HepG2 (cell line): ENCODE measurements at places on chromosomes 2 and 18. TPM values are rescaled to one million over a fixed set of nuclear protein-coding genes. Genes with fewer than 3 reads are reported as not detected.

GRCh38 chr2:49271060-49271606 lies 116.8 kb upstream of the FSHR start:
- H3K36me3 ChIP-seq: no peaks in the 10 kb centered on the region
- peak; percentile 6 for DNase-seq
- no peaks in the 10 kb centered on the region for H3K4me1 ChIP-seq
- no peaks in the 10 kb centered on the region for H3K27me3 ChIP-seq
- no peak overlapping the region for H3K27ac ChIP-seq

- H3K4me1 ChIP-seq: peaks cover 36% of the 10 kb centered on the region
- H3K36me3 ChIP-seq: no peaks in the 10 kb centered on the region
- H3K27ac ChIP-seq: no peak overlapping the region
- no peak for DNase-seq
- no peak overlapping the region for H3K4me3 ChIP-seq
Observed at GRCh38 chr2:9707611-9708160, 76.9 kb upstream of the YWHAQ start.

- no peaks in the 10 kb centered on the region for H3K27me3 ChIP-seq
- H3K4me3 ChIP-seq: no peak overlapping the region
- H3K27ac ChIP-seq: no peak overlapping the region
- DNase-seq: no peak
- H3K36me3 ChIP-seq: no peaks in the 10 kb centered on the region
Observed at GRCh38 chr2:134306521-134306920, 52.6 kb downstream of the MGAT5 start.

- no peak overlapping the region for H3K27ac ChIP-seq
Observed at GRCh38 chr2:182779323-182779722, 63.3 kb downstream of the DNAJC10 start.

DNA sequence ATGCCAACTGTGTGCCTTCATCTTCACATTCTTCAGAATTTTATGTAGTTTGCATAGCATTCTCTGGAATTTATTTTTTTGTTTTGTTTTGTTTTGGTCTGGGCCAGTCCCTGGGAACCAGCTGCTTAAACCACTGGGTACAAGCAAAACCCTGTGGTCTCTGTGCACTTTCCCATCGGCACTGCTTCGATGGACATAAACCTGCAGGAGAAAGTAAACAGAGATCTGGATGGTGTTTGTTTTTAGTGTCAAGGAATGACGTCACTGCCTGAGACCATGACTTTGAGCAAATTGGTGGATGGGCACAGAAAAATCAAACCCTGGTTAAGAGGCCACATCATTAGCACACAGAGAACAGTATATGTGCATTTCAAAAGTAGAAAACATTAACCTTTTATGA lies 64.7 kb upstream of the RASGRP3 start:
- no peak overlapping the region for H3K27ac ChIP-seq
- 0 out of 2 replicates have a peak, but pooled peaks cover 5% of the 10 kb centered on the region for H3K4me1 ChIP-seq
- H3K4me3 ChIP-seq: no peak overlapping the region
- peak; percentile 15 for DNase-seq
- no peaks in the 10 kb centered on the region; the same call in 1 of the 2 replicates for H3K27me3 ChIP-seq
- no peaks in the 10 kb centered on the region for H3K36me3 ChIP-seq

The ZNF521 gene
- 0.02 TPM in 1 of 2 replicates, not detected in the other for total RNA-seq

The CMPK2 gene
- total RNA-seq: 0.58 and 1.0 TPM in 2 replicates
